Esophagus squamous epithelium (tissue), 5 donors: ENCODE measurements at places on chromosomes 5 and 9.

GRCh38 chr9:16361118-16361517 lies 509.4 kb downstream of the BNC2 start:
- no peak for DNase-seq

- DNase-seq, result no peak
Observed at GRCh38 chr5:1378866-1379659, 34.2 kb upstream of the CLPTM1L start.

DNA sequence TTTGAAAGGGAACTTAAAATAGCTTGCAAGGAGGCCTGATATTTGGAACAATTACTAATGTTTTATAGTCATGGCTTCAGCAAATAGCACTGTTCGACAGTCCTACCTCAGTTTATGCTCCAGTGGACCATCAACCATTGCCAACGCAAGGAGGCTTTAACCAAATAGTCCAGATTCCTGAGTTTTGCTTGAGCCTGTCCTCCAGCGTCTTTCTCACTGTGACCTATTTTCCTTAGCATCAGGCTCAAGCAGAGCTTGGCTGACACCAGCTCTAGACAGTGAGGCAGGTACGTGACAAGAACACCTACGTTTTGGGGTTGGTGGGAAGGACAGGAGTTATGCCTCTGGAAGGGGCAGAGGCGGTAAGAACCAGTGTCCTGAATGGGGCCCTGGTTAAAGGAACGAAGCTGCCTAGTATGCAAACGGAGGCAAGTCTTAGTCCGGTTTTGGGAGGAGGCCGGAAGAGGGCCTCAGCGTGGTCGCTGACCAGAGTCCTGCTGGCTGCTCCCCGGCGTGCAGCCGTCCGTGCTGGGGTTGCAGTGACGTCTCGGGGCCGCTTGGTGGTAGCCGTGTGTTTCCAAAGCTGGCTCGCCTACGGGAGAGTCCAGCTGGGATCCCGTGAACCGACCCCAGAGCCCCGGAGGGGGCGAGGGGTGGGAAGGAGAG lies 998 bp upstream of the FGF18 start:
- peak; percentile 16 for DNase-seq

- no peak for DNase-seq
Observed at GRCh38 chr5:92580814-92581213, 1000.2 kb downstream of the NR2F1-AS1 start.

DNA sequence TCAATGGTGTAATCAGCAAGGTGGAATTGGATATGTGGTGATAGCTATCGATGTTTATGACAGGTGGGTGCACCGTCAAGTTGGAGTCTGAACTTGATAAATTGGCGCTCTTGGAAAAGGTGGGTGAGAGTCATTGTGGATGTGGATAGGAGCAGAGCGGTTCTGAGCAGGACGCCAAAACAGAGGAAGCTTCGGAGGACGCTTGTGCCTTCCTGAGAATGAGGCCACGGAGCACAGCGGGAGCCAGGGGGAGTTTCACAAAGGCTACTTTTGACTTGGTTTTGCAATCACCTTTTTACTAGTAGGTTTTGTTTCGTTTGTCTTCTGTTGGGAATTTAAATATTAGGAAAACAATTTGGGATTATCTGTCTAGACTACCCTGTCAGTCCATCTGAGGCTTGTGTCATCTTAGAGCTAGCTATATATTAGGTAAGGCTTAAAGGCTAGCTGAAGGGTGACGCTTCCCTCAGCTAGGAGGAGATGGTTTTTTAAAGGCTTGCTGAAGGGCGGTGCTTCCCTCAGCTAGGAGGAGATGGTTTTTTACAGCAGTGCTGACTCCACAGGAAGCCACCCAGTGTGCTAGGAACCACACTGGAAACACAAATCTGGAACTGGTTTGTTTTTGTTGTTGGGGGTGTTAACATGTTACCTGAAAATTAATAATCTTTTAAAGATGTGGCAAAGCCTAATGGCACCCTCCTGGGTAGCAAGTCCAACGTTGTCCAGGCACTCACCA lies 142.4 kb upstream of the IRX4 start:
- DNase-seq, result no peak

- DNase-seq, result no peak
Observed at GRCh38 chr9:113587471-113588031, 124.0 kb downstream of the RGS3 start.

GRCh38 chr9:34328500-34328986 lies 525 bp downstream of the KIF24 start:
- no peak for DNase-seq

- no peak for DNase-seq
Observed at GRCh38 chr5:104793031-104793754, 1230.6 kb upstream of the NUDT12 start.

- DNase-seq, result no peak
Observed at GRCh38 chr5:34898258-34898895, 16.9 kb downstream of the RAD1 start.

GRCh38 chr9:81759680-81760215 lies 70.4 kb upstream of the TLE1 start:
- DNase-seq, result no peak

DNA sequence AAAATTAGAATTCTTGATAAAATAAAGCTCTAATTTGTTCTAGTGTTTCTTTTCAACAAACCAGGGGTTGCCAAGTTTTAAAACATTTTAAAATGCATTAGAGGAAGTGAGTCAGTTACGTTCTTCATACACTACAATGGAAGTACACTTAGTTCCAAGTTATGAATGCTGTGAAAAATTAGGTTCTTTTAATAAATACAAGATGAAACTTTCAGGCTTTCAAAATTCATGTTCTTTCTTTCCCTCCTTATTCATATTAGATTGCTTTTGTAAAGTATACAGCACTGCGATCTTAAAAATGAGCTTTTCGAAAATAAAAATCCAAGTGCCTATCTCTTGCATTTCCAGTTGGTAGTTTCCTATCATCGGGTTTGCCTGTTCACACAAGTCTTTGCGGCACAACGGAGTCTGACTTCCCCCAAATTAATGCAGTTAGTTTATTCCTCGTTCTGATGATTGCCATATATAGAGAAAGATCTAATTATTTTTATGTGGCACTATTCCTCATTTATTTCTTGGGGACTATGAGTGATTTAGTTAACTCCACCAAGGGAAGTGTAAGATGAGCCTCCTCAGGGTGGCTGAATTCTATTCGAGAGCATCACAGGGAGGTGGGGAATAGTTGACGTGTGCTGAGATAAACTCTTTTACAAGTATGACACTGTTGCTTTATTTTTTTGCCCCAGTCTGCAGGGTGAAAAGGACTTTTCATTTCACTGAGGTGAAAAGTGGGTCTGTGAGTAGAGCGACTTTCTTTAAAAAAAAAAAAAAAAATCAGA lies 238.2 kb downstream of the CD180 start:
- DNase-seq, result no peak

DNA sequence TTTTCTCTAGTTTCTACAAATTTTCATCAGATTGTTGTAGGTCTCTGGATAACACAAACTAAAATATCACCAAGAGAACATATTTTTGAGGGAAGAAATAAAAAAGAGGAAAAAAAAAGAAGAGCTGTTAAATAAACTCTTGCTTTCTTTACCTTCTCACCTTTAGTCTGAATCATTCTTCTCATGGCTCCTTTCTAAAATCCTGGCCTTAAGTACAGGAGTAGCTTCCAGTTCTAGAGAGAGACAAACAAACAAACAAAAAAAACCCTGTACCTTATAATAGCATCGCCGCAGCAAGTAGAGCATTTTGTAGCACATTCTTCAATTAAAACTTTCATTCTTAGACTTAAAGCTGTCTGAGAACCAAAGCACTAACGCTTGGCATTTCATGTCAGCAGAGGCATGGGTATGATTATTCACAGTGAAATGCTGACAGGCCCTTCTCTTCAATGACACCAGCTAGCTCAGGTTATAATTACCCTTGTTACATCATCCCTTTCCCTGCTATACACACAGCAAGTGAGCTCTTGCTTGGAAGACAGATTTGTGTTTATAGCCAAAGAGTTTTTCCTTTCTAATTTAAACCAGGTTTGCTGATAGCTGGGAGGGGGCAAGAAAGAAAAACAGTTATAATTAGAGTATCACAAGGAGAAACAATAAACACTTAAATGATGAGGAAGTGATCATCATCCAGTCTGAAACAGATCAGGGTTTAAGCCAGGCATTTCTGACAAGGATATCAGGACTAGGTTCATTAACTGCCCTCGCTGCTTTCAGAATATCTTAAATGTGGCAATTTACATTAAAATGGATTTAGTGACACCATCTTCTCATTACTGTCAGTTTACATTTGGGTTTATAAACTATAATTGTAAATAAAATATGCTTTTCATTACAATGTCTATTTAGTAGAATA lies 510.9 kb upstream of the ZNF608 start:
- DNase-seq, result no peak

DNA sequence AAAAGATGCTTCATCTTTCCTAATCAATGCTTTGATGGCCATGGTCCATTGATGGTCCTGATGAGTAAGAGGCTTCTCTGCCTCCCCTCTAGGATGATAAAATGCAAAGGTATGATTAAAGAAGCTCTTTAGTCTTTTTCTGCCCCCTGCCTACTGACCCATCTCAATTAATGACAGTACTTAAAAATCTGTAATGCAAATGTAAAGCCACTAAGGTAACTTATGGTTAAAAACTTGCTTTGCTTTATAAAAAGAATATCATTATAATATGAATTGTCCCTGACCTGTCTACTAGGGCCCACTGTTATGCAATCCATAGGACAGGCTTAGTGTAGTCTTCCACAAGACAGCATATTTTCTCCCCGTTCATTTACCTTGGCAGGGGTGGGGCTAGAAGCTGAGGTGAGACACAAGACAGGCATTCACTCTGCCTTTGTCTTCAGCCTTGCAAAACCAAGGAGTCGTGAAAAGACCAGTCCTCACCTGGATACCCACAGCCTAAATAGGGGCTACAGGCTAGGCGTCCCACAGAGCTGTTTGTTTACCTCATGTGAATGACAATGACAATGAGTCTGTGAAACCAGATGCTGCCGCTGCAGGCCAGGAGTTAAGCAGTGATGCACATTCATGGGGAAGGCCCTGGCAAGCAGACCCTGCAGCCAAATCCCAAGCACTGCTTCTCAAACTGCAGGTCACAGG lies 60.4 kb downstream of the BNC2 start:
- DNase-seq, result no peak

DNA sequence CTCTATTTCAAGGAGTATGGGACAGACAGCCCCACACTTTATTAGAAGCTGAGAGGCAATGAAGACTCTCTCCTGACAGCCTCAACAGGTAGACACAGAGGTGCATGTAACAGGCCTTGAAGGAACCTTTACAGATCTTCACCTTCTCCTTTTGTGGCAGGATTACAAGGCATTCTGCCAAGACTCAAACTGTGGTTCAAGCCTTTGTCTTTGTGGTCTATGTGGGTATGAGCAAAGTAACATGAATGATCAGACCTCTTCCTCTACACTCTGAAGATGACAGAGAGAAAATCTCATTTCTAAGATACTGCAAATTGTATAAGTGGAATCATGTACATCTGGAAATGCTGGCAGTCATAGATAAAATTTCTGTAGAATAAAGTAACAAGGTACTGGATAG lies 346.9 kb downstream of the CDH9 start:
- no peak for DNase-seq

GRCh38 chr5:16431490-16431889 lies 34.1 kb downstream of the ZNF622 start:
- DNase-seq, result no peak

- no peak for DNase-seq
Observed at GRCh38 chr9:21796768-21797167, 5.7 kb upstream of the MTAP start.

- DNase-seq, result no peak
Observed at GRCh38 chr5:137635521-137635921, 100.4 kb downstream of the KLHL3 start.

- DNase-seq, result no peak
Observed at GRCh38 chr9:110188991-110189390, 19.0 kb downstream of the C9orf152 start.

GRCh38 chr5:135707302-135707701 lies 127.2 kb upstream of the SLC25A48 start:
- no peak for DNase-seq

- DNase-seq, result no peak
Observed at GRCh38 chr5:3599226-3600105, 3.8 kb downstream of the IRX1 start.

DNA sequence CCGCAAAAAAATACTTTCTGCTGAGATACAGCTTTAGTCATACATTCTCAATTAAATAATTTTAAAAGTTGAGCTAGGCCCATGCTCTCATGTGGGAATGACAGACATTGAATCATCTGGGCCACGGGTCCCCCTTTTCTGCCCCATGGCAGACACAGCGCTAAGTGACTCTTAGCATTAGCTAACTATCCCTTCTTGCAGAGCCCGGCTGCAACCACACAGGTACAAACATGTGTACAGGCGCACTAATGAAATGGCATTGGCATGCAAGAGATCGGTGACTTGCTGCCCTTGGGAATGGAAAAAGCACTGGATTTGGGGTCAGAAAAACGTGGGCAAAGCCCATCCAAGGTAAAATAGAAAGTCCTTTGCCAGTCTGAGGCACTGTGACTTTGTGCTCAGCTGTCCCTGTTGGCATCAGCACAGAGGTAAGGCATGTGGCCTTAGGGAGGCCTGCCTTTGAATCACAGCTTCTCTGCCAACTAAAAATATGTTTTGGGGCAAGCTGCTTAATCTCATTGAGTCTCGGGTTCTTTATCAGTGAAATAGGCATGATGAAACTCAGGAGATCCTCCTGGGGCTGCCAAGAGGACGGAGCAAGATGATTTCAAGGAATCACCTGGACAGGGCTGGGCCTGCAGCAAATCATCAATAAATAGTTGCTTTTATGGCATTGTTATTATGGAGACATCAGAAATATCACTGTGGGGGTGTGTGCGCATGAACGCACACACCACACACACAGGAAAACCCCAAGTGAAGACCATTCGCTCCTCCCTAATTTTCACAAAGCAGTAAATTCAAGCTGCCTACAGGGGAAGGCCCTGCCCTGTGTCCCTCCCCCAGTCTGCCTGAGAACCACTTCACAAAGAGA lies 54.2 kb downstream of the WHRN start:
- DNase-seq, result no peak

GRCh38 chr5:135890296-135890695 lies 5.3 kb downstream of the IL9 start:
- no peak for DNase-seq

GRCh38 chr5:34655354-34655991 lies 655 bp upstream of the RAI14 start:
- no peak for DNase-seq

DNA sequence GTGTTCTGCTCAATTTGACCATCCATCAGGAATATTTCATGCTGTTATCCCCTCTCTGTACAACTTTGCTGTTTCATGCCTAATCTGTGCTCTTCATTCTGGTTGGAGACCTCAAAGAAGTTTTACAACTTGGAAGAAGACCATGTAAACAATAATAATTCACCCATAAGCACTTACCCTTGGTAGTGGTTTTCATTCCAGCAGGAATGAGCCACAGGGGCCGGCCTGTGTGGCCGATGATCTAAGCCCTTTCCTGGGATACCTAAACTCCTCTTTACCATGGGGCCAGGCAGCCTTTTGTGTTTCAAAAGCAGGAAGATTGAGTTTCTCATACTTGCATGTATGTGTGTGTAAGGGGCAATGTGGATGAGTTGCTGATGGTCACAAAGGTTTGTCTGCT lies 165.0 kb downstream of the FGF1 start:
- DNase-seq, result no peak

- no peak for DNase-seq
Observed at GRCh38 chr9:130110166-130110565, 56.5 kb downstream of the GPR107 start.

- no peak for DNase-seq
Observed at GRCh38 chr5:7754997-7755596, 95.8 kb downstream of the CFAP90 start.

GRCh38 chr9:134011401-134011800 lies 13.9 kb upstream of the BRD3OS start:
- DNase-seq, result no peak
